Smooth muscle cell of the coronary artery (primary cell): ENCODE measurements at places on chromosomes 16 and 17. TPM values are rescaled to one million over a fixed set of nuclear protein-coding genes. Genes with fewer than 3 reads are reported as not detected.

ZFPM1 gene
- total RNA-seq, result 0.59 and 4.0 TPM in 2 replicates

ZNF768 gene
- 10.3 and 12.0 TPM in 2 replicates for total RNA-seq

ABCC11 gene
- 0.08 TPM in 1 of 2 replicates, not detected in the other for total RNA-seq

CNTROB gene
- total RNA-seq, result 16.1 and 18.1 TPM in 2 replicates

TP53TG3C gene
- total RNA-seq, result not detected in 2 replicates

PKMYT1 gene
- 1.3 TPM in 1 of 2 replicates, not detected in the other for total RNA-seq

NKD1 gene
- total RNA-seq, result under 0.01 and 0.12 TPM in 2 replicates

PDPK1 gene
- 10.5 and 12.0 TPM in 2 replicates for total RNA-seq

NT5M gene
- 0.70 and 0.83 TPM in 2 replicates for total RNA-seq

CHRNE gene
- total RNA-seq, result 0.38 and 0.47 TPM in 2 replicates

KRTAP9-1 gene
- total RNA-seq, result not detected in 2 replicates

HS3ST3A1 gene
- 0.38 and 12.8 TPM in 2 replicates for total RNA-seq

CEP295NL gene
- 0.75 and 2.0 TPM in 2 replicates for total RNA-seq

MYO18A gene
- total RNA-seq, result 33.8 and 97.8 TPM in 2 replicates

JPH3 gene
- total RNA-seq, result not detected in 2 replicates

CACNA1G gene
- under 0.01 and 4.8 TPM in 2 replicates for total RNA-seq

SLC52A1 gene
- total RNA-seq, result 0.15 and 0.82 TPM in 2 replicates

TEX14 gene
- total RNA-seq, result 0.08 TPM in 1 of 2 replicates, not detected in the other

ZNF469 gene
- total RNA-seq, result 0.23 and 1.7 TPM in 2 replicates

CCDC102A gene
- 12.4 and 19.5 TPM in 2 replicates for total RNA-seq

PYDC1 gene
- not detected in 2 replicates for total RNA-seq

DNAI2 gene
- total RNA-seq, result not detected in 2 replicates

FBXW10 gene
- total RNA-seq, result under 0.01 TPM in 1 of 2 replicates, not detected in the other

MMP15 gene
- 1.7 and 3.2 TPM in 2 replicates for total RNA-seq
